ENCODE measurements at places on chromosomes 1 and 21. TPM values are rescaled to one million over a fixed set of nuclear protein-coding genes. Genes with fewer than 3 reads are reported as not detected.

Gene S100A16
- not detected for total RNA-seq

Gene TMPRSS3
- total RNA-seq = 7.6 TPM

GRCh38 chr1:115134850-115135480 lies 45.7 kb upstream of the TSPAN2 start:
- no peak for DNase-seq

- no peak for DNase-seq
These were observed 29.9 kb upstream of the TMEM222 start for GRCh38 chr1:27292106-27292505.

GRCh38 chr1:15254559-15254958 lies 7.5 kb downstream of the FHAD1 start:
- DNase-seq = no peak

DNA sequence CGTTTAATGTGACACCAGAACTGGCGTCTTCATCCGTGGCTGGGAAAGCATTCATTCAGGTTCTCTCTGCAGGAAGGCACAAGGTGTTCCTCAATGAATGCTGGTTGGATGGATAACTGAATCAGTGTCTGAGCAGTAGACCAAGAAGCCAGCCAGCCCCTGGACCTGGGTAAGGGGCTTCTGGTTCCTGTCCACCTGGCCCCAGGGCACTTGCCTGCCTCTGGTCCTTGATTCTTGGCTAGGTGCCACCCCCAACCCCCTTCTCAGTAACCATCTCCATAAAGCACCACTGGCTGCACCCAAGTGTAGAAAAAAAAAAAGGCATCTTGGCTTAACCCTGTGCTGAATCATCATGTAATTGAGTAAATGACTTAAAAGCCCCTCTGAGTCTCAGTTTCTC lies 59.1 kb downstream of the KCND3 start:
- DNase-seq = no peak

Gene C1orf210
- total RNA-seq = not detected

Gene PCNX2
- 45.1 TPM for total RNA-seq

Gene SMCP
- total RNA-seq = not detected

DNA sequence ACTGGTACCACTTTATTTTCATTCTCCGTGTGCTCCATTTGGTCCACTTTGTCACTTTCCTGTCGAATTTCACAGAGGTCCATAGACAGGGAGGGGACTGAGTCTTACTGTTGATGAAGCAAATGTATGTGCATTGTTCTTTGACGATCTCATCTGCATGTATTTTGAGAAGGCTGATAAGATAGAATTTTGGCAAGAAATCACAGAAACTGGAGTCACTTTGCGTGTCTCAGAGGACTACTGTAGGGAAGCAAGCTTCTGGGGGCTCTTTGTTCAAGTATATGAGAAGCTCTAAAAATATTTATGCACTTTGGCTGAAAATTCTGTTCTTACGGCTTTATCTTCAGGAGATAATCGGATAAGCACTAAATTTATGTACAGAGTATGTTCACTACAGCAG lies 78.1 kb downstream of the PCBP3 start:
- no peak for DNase-seq

Gene L1TD1
- total RNA-seq = not detected

- no peak for DNase-seq
These were observed 6.4 kb upstream of the S100A8 start for GRCh38 chr1:153397051-153397923.

DNA sequence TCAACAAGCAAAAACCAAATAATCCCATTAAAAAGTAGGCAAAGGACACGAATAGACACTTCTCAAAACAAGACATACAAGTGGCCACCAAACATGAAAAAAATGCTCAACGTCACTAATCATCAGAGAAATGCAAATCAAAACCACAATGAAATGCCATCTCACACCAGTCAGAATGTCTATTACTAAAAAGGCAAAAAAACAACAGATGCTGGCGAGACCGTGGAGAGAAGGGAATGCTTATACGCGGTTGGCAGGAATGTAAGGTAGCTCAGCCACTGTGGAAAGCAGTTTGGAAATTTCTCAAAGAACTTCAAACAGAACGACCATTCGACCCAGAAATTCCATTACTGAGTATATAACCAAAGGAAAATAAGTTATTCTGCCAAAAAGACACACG lies 145.1 kb upstream of the EDN2 start:
- DNase-seq = no peak

DNA sequence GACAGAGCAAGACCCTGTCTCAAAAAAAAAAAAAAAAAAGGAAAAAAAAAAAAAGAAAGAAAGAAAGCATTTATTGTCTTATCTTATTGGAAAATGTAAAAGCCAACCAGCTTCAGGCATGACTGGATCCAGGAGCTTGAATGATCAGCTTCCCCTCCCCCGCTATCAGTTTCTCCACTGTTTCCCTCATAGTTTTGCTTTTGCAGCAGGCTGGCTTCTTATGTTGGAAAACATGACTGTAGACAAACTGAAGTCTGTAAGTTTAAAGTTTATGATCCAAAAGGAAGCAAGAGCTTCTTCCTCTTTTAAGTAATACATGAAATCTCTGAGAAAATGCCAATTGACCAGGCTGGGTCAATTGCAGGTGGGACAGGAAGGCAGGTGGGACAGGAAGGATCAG lies 52.2 kb downstream of the FHAD1 start:
- DNase-seq = no peak

DNA sequence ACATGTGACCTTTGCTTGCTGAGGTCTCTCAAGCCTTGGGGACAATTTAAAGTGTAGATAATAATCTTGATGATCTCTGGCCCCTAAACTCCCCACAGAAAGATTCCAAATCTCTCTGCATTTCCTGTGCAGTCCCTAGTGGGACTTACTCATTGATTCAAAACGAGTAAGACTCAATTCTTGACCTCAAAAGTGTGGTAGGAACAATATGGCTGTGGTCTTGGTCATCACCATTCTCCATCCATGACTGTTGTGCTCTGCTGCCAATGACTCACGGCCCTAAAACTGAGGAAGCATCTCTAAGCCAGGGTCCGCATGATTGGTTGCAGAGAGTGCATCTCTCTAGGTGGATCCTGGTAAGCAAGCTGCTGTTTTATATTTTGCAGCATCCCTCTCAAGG lies 268.0 kb downstream of the PTGER3 start:
- no peak for DNase-seq

Gene PGLYRP3
- total RNA-seq = not detected

Gene ZNF697
- total RNA-seq = 0.24 TPM

- DNase-seq = no peak
These were observed 328.8 kb downstream of the KCTD3 start for GRCh38 chr1:215895893-215896292.

GRCh38 chr1:15156807-15157380 lies 3.3 kb downstream of the TMEM51 start:
- DNase-seq = no peak

- no peak for DNase-seq
These were observed 19.5 kb upstream of the TNFRSF1B start for GRCh38 chr1:12147201-12147701.

DNA sequence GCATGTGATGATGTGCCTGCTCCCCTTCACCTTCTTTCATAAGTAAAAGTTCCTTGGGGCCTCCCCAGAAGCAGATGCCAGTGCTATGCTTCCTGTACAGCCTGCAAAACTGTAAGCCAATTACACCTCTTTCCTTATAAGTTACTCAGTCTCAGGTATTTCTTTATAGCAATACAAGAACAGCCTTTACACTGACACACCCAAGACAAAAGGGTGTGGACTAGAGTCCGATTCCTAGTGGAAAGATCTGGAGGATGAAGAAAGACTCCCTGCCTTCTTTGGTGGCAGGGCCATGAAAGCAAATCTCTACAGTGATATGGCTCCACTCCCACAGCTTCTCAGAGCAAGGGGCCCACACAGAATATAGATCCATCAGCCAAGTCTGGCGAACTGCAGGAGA lies 209.7 kb upstream of the ST6GALNAC5 start:
- DNase-seq = no peak
